ENCODE measurements at places on chromosomes 11 and 22. TPM values are rescaled to one million over a fixed set of nuclear protein-coding genes. Genes with fewer than 3 reads are reported as not detected.

DNA sequence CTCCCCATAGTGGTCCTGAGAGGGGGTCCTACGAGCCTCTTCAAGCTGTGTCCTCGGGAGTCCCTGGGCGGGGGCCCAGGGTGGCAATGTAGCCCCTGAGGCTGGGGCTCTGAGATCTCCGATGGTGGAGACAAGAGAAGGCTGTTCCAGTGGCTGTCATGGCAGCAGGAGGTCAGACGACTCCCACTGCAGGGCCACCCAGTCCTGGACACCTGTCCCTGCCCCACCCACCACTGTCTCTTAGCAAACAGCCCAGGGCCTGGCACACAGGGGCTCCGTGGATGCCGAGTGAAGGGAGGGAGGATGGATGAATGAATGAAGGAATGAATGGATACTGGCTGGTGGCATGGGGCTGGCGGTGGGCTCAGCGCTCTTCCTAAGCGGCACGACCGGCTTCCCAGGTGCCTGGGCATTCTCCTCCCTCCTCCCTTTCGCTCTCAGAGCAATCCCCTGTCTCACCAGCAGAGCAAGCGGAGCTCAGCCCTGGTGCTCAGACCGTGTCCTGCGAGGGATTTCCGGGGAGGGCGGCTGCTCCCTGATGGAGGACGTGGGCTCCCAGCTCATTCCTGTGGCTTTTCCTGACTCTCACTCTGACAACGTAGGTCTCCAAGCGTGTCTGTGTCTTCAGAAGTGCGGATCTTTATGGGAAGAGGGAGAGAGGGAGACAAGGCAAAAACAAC lies 1272.6 kb downstream of the BRD1 start:
- no peak for DNase-seq
- H3K27ac ChIP-seq: no peak overlapping the region
- no peak overlapping the region for H3K4me3 ChIP-seq
- no peaks in the 10 kb centered on the region for H3K36me3 ChIP-seq
- H3K27me3 ChIP-seq: no peaks in the 10 kb centered on the region

GRCh38 chr11:27857588-27857987 lies 157.3 kb upstream of the BDNF start:
- no peak for DNase-seq
- H3K36me3 ChIP-seq: no peaks in the 10 kb centered on the region
- H3K4me1 ChIP-seq: no peaks in the 10 kb centered on the region
- no peaks in the 10 kb centered on the region for H3K27me3 ChIP-seq

- no peaks in the 10 kb centered on the region for H3K4me1 ChIP-seq
- peaks cover 13% of the 10 kb centered on the region for H3K27me3 ChIP-seq
- no peak overlapping the region for H3K4me3 ChIP-seq
These were observed 33.9 kb downstream of the TST start for GRCh38 chr22:36985211-36985889.

GRCh38 chr11:132718711-132719671 lies 813.3 kb downstream of the OPCML start:
- no peaks in the 10 kb centered on the region for H3K36me3 ChIP-seq
- DNase-seq: peak; percentile 12
- H3K4me3 ChIP-seq: peak overlapping the region; percentile 38
- peaks cover 2% of the 10 kb centered on the region for H3K27me3 ChIP-seq
- peaks cover 9% of the 10 kb centered on the region for H3K4me1 ChIP-seq

Gene CEP57
- 94.5 TPM for total RNA-seq

DNA sequence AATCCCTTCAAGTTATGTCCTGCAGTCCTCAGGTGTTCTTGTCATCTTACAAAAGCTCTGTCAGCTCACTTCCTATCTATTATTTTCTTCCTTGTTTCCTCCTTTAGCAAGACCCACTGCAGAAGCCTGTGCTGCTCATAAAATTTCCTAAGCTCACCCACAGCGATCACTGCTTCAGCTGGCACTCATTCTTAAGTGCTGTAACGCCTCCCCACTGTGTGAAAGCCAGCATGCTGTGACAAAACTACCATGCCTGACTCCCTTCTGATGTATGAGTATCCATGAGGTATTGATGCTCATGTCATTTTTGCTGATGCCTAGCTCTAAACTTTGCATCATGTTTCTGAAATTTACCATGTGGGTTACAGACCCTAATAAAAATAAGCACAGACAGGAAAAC lies 41.5 kb upstream of the CNTN5 start:
- no peak for DNase-seq
- H3K4me3 ChIP-seq: no peak overlapping the region
- H3K4me1 ChIP-seq: no peaks in the 10 kb centered on the region

DNA sequence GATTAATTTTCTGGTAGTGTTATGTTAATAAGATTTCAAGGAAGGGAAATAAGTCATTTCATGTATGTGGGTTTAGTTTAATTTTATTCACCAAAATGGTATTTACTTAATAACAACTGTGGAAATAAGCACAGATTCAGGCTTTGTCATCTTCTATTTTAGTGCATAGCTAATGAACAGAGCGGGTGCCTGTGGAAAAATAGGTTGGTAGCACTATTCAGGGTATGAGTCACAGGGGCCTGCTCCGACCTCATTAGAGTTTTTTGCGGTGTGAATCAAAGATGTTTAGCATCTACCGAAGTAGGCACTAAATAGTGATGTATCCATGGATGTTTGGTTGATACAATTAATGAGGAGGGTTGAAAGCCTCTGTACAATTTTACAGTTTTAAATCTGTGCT lies 78.2 kb downstream of the FAT3 start:
- H3K4me3 ChIP-seq: no peak overlapping the region
- H3K4me1 ChIP-seq: no peaks in the 10 kb centered on the region
- DNase-seq: no peak
- H3K27me3 ChIP-seq: no peaks in the 10 kb centered on the region

DNA sequence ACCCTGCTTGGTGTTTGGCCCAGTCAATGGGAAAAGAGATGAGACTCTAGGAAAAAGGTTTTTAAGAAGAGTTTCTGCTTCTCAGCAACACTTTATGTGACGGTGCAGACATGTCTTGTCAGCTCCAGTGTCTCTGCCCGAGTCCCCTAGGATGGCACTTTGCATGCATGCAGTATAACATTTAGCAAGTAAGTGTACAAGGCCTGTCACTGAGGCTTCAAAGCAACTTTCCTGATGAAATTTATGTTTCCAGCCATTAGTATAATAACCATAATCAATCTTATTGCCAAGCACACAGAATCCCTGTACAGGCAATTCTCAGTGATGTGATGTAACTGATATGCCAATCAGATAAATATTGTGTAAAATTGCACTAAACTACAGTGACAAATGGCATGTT lies 248.1 kb upstream of the PLET1 start:
- no peaks in the 10 kb centered on the region for H3K4me1 ChIP-seq
- H3K36me3 ChIP-seq: no peaks in the 10 kb centered on the region
- no peak overlapping the region for H3K27ac ChIP-seq
- peaks cover 9% of the 10 kb centered on the region for H3K27me3 ChIP-seq

Data from activated T-helper 2 cell treated with anti-CD3 and anti-CD28 coated beads, Interferon-gamma antibody, Interleukin-2, Interleukin-4, amounts not matched to agents 10 μg/mL and 5 μg/mL and 100 μg/mL, durations not matched to agents 14 hours and 24 hours and 36 hours (primary cell).